Stimulated activated CD4-positive, alpha-beta T cell treated with anti-CD3 and anti-CD28 coated beads, Interleukin-1b, Interleukin-23, amount 100 ng/mL, for 24 hours (primary cell): ENCODE measurements at places on chromosomes 16 and 17.

DNA sequence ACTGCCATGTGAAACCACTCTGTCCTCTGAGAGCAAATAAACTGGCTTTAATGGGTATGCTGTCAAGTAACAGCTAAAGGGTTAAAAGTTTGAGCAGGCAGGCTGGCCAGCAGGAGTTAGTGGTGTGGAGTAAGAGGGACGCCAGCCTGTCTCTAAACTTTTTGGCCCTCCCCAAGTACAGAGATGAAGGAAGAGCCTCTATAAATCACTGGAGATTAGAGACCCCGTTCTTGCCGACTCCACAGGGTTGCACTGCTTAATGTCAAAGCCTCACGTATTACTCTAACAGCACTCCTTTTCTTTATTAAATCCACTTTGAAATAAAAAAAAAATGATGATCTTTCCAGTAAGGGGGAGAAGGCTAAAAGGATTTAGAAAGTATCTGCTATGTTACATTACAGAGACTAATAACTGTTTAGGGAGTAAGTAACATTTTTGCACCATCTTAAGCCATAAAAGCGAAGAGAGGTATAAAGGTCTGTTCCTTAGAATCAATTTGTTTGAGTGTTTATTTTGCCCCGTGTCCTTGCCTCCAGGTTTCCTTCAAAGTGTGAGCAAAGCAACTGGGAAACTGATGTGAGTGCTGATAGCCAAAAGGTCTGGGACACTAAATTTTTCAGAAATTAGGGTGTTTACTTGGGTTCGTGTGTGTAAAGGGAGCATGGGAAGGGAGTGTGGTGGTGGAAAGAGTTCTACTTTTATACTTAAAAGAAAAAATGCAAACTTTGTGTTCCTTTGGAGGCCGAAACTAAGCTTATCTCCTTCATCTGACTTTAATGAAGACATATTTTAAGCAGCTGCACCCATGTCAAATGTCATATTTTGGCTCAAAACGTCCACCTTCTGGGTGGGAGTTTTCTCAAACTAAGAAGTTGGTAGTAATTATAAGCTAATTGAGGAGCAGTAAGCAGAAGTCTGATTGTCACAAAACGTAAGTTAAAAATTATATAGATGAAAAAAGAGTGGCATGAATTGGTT is 109.9 kb upstream of the TBX2 start:
- no peak for DNase-seq

DNA sequence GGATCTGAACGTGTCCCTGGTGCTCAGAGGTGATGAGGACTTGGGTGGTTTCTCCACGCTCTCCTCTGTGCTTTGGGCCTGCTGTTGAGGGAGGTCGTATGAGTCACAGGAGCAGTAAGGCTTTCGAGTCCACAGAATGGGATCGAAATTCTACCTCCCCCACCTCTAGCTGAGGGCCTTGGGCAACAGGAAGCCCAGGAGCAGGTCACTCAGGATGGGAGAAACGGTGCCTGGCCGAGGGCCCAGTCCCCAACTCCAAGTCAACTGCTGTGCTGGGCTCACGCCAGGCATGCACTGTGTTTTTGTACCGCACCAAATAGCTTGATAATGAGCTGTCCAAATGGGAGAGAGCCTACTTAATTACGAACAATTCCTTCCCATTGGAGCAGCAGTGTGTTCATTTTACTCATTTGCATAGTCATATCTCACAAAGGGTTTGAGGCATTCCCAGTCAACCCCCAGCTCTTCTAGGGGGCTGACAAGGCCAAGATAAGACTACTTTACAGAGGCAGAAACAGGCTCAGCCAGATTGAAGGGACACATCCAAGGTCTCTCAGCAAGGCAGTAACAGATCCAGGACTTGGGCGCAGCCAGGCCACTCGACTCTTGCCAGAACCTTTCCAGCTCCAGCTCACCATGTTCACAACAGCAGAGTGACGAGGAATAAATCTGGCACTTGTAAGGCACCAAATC is 53.6 kb downstream of the WNT3 start:
- no peak for DNase-seq

- DNase-seq: no peak
Measured at GRCh38 chr16:83345846-83346640, 461.7 kb upstream of the HSBP1 start.

GRCh38 chr16:24668481-24669061 is 60.9 kb upstream of the TNRC6A start:
- peak; percentile 55 for DNase-seq

DNA sequence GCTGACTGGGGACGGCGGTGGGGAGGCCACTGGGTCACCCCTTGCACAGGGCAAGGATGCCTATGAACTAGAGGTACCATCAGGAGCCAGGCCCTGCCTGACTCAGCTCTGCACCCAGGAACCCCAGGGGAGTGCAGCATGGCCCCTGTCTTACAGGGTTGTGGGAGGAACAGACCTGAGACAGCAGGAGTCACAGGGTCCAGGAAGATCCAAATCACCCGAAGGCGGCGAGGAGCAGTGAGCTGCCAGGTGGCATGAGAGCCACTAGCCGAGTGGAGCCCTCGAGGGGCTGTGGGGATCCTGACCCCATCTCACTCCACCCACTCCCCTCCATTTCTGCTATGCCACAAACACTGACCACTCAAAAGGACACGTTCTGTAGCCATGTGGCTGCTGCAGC is 30.8 kb downstream of the PLD6 start:
- no peak for DNase-seq

DNA sequence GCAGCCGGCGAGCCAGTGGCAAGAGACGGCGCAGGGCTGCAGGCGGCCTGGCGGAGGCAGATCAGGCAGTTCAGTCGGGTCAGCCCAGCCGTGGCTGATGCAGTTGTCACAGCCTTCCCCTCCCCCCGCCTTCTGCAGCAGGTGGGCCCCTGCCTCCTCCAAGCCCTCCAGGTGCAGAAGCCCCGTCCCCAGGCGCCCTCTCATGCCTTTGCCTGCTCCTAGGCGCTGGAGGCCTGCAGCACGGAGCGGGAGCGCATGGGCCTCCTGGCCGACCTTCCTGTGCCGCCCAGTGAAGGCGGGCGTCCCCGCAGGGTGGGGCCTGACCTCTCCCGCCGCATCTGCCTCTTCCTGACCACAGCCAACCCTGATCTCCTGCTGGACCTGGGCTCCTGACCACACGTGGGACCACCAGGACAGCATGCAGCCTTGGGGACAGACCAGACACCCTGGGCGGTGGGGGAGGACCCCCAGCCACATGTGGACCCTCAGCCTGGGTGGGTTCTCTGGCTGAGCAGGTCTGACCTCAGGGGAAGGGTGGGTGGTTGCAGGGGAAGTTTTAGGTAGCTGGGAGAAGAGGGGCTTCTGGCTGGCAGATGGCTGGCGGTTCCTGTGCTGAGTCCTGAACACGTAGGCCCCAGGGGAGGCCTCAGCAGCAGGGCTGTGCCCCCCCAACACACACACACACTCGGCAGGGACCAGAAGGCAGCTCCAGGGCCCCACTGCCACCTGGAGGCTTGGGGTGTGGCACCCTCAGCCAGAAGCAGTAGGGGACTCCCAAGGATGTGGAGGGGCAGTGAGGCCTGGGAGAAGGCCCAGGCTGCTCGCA is 3.1 kb upstream of the MRPS34 start:
- no peak for DNase-seq

DNA sequence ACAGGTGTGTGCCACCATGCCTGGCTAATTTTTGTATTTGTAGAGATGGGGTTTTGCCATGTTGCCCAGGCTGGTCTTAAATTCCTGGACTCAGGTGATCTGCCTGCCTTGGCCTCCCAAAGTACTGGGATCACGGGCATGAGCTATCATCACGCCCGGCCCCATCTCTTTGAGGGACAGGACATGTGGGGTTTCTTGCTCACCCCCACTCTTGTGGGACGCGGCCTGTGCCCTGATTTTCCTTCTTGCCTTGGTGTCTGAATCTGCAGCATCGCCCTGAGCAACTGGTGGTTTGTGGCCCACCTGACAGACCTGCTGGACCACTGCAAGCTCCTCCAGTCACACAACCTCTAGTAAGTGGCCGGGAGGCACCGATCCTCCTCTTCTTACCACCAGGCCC is 25.6 kb downstream of the NUP85 start:
- no peak for DNase-seq

DNA sequence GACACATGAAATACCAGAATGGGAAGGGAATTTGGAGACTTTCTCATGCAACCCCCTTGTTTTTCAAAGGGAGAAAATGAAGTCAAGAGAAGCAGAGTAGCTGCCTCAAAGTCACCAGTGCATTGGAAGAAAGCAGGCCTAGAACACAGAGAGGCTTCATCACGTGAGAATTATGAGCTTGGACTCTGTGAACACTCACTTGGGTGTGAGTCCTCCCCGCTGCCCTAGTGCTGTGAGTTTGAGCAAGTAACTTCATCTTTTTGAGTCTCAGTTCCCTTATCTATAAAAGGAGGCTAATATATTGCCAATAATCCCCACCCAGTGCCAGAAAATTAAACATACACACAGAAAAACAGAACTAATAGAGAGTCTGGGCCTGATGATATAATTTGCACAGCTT is 315.8 kb downstream of the XYLT1 start:
- no peak for DNase-seq

DNA sequence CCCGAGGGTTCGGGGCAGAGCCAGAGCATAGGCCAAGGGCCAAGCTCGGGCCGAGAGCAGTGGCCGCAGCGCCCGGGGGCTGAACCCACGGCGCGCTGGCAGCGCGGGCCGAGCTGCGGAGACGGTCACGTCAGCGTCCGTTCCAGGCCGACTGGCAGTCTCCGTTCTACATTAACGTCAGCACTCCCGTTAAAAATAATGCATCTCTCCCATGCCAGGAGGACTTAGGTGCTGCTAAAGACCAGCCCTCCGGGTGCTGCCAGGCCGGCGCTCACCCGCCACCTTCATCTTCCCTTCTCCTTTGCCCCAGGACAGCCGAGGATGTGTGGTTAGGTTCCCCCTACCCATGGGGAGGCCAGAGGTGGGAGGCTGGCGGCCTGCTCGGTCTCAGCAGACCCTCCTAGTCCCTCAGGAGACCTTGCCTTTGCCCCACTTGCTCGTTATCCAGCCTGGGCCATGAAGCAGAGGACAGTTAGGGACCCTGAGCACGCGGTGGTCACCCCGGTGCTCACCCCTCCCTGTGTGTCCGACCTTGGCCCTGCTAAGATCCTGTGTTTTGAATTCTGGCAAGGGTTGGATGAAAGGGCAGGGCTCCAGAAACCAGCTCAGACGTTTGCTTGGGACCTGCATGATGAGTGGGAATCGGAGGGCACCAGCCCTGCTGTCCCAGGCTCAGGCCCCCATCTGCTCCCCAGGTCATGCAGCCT is 572 bp downstream of the MPG start:
- DNase-seq: no peak

- DNase-seq: no peak
Measured at GRCh38 chr16:70407811-70408274, 31.1 kb downstream of the ST3GAL2 start.

DNA sequence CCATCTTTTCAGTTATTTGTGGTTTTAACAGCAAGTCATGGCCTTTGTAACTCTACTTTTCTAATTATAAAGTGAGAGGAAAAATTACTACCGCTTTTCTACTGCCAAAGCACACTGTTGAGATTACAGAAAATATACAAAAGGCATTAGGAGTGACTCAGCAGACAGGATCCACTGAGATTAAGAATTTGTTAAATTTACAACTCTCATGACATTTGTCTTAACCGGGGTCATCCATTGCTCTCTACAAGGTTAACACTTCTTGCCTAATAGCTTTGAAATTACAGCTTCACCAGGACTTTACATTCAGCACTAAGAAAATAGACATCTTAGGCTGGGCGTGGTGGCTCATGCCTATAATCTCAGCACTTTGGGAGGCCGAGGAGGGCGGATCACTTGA is 93.4 kb downstream of the SSH2 start:
- DNase-seq: no peak

DNA sequence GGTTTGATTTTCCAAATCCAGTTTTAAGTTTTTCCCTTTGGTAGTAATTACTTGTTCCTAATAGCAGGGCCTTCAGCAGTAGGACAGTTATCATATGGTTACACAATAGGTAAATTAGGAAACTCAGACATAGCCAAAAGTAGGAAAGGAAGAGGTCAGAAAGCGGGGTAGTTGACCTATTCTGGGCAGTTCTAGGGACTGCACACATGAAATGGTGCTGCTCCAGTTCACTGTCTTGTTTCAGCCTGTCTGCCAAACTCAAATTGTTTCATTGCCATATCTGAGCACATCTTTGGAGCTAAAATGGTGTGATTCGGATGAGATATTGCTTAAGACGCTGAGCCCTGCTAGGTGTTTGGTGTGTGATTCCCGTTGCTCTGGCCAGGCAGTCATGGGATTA is 56.7 kb downstream of the TANGO6 start:
- DNase-seq: no peak

DNA sequence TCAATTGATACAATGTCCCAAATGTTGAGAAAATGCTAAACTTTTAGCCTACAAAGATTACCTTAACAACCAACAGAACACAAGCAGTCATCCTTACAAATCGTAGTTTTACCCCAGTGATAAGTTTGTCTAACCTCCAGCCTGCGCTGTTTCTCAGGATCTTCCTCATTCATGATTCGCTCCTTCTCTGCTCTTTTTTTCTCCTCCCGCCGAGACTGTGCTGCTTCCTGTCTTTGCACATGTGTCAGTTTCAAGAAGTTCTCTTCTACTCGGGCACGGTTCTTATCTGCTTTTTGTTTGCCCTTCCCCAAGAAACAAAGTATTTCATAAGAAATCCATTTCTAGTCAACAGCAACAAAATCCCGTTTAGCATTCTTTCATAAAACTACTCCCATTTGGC is 10.2 kb upstream of the STRADA start:
- DNase-seq: no peak

DNA sequence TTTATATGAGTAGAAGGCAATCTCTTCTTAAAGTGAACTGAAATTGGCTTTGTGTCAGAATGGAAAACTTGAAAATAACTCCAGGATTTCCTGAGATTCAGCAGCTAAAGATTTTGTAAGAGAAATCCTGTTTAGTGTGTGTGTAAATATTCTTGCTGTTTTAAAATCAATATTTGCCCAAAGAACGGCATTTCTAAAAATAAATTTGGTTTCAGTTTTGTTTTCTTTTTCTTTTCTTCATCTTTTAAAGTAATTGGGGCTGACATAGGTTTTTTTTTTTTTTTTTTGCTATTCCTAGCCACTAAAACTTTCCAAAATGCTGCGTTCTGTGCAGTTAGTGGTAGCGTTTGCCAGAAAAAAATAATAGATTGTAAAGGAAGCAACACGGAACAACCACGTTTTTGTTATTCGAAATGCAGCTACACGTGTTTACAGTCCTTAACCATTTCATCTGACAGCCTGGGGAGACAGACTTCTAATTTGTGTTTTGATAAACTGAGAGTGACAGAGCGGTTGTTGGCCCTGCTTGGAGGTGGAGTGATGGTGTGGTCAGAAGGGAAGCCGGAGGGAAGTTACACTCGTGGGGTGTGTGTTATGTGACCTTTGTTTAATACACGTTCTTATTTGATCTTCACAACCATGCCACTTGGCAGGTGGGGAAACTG is 21.6 kb upstream of the SMPD3 start:
- no peak for DNase-seq

- no peak for DNase-seq
Measured at GRCh38 chr17:21352221-21352980, 23.8 kb upstream of the KCNJ12 start.

DNA sequence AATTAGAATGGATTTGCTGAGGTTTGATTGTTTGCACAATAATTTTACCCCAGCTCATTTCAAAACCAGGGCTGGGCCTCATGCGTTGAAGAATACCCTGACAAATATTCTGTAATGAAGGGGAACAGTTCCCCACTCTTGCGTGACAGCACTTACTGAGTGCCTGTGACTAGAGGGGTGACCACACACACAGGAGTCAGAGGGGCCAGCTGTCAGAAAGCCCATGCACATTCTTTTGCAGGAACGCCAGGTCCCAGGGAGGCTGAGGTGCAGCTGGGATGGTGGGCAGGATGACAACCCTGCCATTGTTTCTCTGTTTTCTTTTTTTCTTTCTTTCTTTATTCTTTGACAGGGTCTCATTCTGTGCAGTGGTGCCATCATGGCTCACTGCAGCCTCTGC is 44.6 kb downstream of the SMPD3 start:
- DNase-seq: no peak
